ENCODE measurements at places on chromosomes 1 and 21. TPM values are rescaled to one million over a fixed set of nuclear protein-coding genes. Genes with fewer than 3 reads are reported as not detected.

Gene RASAL2
- total RNA-seq = not detected

Gene LEPR
- total RNA-seq = 2.0 TPM

Gene PCP4L1
- total RNA-seq = not detected

Gene HOOK1
- total RNA-seq = 3.9 TPM

Gene S100A7A
- not detected for total RNA-seq

Gene FRRS1
- 3.0 TPM for total RNA-seq

Gene COL24A1
- total RNA-seq = 0.20 TPM

Gene AQP10
- total RNA-seq = 0.82 TPM

Gene SESN2
- 30.3 TPM for total RNA-seq

Gene CAMK1G
- not detected for total RNA-seq

Gene DTL
- 1.1 TPM for total RNA-seq

Gene PLCH2
- total RNA-seq = 106 TPM

Gene ASCL5
- not detected for total RNA-seq
